ENCODE measurements at places on chromosomes 6 and 20. TPM values are rescaled to one million over a fixed set of nuclear protein-coding genes. Genes with fewer than 3 reads are reported as not detected.

PLEKHG1 gene
- total RNA-seq: 0.06 TPM

CGAS gene
- 12.6 TPM for total RNA-seq

GABRR2 gene
- total RNA-seq: not detected

DNPH1 gene
- total RNA-seq: 114 TPM

TINAG gene
- total RNA-seq: not detected

NUP43 gene
- 25.4 TPM for total RNA-seq

METTL24 gene
- not detected for total RNA-seq

- no peak for DNase-seq
Measured at GRCh38 chr6:113287396-113287795, 569.7 kb upstream of the MARCKS start.

GRCh38 chr6:112141707-112142106 lies 54.3 kb downstream of the FAM229B start:
- no peak for DNase-seq

GRCh38 chr6:135358251-135358821 lies 139.2 kb downstream of the AHI1 start:
- DNase-seq: no peak

DNA sequence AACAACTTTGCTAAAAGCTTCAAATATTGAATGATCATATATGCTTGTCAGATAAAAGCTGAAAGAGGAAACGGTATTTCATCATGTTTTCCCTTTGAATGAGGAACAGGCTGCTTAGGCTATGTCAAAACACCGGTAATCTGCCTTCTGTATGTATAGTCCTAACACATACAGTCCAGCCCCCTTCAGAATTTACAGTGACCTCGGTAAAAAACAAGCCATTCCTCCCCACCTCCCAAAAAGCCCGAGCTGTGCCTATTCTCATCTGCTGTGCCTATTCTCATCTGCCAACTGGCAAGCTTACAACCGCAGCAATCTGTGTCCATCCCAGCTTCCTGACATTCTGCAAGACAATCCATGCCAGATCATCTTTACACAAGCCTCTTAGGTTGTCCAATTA lies 26.8 kb upstream of the UBE2J1 start:
- no peak for DNase-seq

- no peak for DNase-seq
Measured at GRCh38 chr6:26205625-26206574, 118.7 kb downstream of the HFE start.

GRCh38 chr6:135604035-135604860 lies 106.7 kb upstream of the AHI1 start:
- DNase-seq: no peak

DNA sequence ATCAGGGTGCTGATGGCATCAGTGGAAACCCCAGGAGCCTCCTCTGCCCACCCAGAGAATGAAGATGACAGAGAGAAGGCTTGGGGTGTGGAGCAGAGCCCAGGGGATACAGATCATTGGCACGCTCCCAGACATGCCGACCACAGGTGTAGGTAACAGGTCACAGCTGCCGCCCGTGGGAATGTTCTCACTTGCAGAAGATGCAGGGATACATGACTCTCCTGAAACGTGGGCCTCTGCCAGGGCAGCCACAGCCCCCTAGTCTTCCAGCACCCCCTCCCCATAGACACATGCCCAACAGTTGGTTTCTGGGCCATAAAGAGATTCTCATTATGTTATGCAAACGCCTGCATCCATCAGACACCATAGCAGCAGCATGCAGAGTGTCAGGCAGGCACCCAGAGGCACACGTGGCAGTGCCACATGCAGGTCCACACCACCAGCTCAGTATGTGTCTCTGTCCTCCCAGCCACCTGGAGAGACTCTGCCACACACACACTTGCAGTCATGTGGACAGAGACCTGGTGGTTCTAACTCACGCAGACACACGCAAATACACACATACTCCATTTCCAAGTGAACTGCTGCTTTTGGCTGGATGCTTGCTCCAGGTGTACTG lies 45.5 kb downstream of the LRFN2 start:
- DNase-seq: no peak

- DNase-seq: peak; percentile 19
Measured at GRCh38 chr6:81049425-81050042, 702.9 kb downstream of the TENT5A start.

Measured in NCI-H460 (cell line).